ENCODE measurements at places on chromosomes 6 and 20. TPM values are rescaled to one million over a fixed set of nuclear protein-coding genes. Genes with fewer than 3 reads are reported as not detected.

Gene NFATC2
- 23.8 TPM for polyA plus RNA-seq

DNA sequence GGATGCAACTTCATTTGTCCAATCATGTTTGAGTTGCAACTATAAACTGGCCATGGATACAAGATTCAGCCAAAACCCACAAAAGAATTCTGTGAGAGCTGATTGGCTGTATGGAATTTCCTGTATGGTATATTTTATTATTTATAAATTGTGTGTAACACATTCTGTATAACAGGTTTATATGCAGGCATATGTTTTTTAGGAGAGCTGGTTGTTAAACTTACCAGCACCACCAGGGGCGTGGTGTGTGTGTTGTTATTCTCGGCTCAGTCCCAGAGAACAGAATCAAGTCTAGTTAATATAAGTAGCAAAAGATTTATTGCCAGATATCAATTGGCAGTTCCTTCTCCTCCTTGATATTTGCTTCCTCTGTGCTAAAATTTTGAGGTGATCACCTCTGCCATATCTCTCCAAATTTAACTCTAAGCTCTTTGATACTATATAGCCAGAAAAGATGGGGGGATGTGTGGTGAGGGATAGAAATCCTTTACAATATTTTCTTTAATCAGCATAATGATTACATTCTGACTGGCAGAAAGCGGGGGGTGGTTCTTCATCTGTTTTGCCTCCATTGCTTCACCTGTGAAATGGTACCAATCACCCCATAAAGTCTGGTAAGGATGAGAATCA is 22.9 kb downstream of the CNBD2 start:
- no peak for DNase-seq

GRCh38 chr20:2760952-2761305 is 39.5 kb downstream of the CPXM1 start:
- DNase-seq = no peak

Gene ACTL10
- 1.9 TPM for polyA plus RNA-seq

- no peak for DNase-seq
These were observed 59.0 kb upstream of the TPD52L1 start for GRCh38 chr6:125094563-125094962.

Gene BEND3
- 0.25 TPM for polyA plus RNA-seq

GRCh38 chr6:87257046-87257445 is 65.3 kb upstream of the SMIM8 start:
- DNase-seq = no peak

Gene LAMA2
- polyA plus RNA-seq = not detected

DNA sequence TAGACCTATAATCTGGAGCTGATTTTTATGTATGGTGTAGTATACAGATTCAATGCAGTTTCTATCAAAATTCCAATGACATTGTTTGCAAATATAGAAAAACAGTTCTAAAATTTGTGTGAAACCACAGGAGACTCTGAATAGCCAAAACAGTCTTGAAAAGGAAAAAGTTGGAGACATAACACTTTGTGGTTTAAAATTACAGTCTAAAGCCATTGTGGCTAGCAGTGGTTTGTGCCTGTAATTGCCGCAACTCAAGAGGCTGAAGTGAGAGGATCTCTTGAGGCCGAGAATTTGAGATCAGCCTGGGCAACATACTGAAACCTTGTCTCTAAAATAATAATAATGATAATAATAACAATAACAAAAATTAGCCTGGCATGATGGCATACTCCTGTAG is 213.7 kb downstream of the CDKAL1 start:
- DNase-seq = no peak

Gene LY6G6D
- not detected for polyA plus RNA-seq

DNA sequence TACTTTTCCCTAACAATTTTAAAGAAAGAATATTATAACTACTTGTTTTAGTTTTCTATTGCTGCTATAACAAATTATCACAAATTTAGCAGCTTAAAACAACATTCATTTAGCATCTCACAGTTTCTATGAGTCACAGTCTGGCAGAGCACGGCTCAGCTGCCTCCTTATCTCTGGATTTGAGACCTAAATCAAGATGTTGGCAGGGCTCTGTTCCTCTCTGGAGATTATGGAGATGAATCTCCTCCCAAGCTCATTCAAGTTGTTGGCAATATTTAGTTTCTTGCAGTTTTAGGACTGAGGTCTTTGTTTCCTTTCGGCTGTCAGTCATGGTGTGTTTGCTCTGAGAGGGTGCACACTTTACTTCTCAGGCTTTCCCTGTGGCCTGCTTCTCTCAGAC is 1065.8 kb upstream of the EYS start:
- DNase-seq = no peak

GRCh38 chr20:39880890-39881289 is 808.1 kb downstream of the MAFB start:
- no peak for DNase-seq

Gene SCUBE3
- 0.03 TPM for polyA plus RNA-seq

Gene CCN2
- polyA plus RNA-seq = not detected

DNA sequence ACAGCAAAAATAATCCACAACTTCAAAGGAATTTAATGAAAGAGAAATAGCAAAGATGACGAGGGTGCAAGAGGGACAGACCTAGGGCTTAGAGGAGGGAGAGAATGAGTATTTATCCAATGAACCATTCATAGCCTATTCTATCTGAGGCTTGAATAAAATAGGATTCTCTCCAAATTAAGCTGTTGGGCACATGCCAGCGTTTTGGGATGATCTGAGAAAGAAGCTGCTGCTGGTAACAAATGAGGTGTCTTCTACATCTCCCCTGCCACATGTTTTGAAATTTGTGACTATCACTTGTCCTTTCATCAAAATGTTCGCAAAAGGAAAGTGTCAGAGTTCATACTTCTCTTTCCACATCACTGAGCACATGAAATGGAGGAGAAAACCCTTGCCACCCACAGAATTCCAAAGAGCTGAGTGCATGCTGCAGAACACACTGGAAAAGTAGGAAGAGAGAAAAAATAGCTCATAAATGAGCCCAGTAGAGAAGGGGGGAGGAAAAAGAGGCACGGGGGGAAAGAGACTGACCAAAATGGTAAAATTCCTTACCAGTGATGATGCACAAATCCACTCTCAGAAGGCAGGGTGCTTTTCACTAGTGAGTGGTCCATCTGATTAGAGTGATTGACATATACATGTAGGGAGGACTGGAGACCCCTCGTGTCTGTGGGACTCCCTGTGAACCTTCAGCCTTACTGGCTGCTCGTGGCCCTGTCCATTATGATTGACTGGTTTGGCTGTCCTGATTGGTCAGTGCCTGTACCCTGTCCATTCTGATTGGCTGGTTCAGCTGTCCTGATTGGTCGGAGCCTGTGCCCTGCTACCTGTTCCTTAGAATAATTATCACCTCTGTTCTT is 180.5 kb downstream of the OGFRL1 start:
- DNase-seq = no peak

DNA sequence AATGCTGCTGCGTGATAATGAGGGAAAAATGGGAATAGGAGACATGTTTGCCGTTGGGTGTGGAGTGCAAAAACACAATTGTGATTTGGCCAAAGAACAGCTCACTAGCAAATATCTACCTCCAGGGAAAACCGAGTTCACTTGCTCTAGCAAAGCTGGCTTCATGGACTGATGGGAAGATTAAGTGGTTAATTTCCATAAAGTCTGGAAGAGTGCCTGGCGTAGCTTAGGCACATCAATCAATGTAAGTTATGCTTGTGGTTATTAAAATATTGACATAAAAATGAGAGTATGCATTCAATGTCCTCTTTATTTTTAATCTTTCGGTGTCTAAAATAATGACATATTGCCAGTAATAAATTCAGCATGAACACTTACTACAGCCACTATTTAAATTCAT is 267.5 kb downstream of the SMOC2 start:
- no peak for DNase-seq

GRCh38 chr6:25704001-25704400 is 50.5 kb upstream of the SLC17A4 start:
- no peak for DNase-seq

DNA sequence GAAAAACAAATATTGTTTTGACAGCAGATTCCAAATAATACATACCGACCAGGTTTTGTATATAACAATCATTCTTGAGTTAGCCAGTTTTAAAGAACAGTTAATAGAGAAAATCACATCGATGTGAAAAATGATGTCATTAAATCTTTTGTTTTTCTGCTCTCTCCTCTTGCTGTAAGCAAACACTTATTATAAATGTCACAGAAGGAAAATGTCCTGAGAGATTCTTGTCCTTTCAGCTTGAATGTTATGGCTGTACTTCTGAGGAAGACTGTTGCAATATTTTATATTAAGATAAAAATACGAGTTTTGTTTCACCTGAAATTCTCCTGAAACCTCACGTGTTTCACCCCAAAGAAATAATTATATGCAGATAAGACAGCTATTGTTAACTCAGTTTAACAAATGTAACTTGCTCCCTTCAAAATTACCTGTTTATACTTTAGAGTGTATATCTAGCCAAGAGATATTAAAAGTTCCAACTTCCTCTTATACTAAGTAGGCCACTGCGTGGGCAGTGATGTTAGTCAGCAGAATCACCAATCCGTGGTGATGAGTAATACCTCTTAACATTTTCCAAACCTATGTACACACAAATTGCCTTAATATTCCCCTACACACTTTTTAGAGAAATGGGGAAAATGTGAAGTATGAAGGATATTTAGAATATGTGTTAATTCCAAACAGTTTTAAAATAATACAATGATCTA is 1111.4 kb upstream of the CITED2 start:
- no peak for DNase-seq

GRCh38 chr6:132140189-132140588 is 189.0 kb upstream of the CCN2 start:
- no peak for DNase-seq

Gene FOXS1
- polyA plus RNA-seq = not detected

Gene THBS2
- 0.02 TPM for polyA plus RNA-seq

Gene THEMIS
- 168 TPM for polyA plus RNA-seq

DNA sequence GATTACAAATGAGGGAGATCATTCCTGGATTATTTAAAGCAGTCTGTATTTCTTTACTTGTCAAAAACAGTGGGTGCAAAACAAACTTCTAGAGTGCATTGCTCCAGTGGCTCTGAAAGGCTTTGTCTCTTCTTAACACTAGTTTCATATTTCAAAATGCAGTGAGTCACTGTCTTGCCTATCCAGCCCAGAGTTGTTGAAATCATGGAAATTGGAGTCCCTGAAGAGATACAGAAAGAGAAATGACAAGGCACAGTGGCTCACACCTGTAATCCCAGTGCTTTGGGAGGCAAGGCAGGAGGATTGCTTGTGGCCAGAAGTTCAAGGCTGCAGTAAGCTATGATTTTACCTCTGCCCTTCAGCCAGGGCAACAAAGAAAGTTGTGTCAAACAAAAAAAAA is 11.3 kb downstream of the SLC2A12 start:
- DNase-seq = no peak

DNA sequence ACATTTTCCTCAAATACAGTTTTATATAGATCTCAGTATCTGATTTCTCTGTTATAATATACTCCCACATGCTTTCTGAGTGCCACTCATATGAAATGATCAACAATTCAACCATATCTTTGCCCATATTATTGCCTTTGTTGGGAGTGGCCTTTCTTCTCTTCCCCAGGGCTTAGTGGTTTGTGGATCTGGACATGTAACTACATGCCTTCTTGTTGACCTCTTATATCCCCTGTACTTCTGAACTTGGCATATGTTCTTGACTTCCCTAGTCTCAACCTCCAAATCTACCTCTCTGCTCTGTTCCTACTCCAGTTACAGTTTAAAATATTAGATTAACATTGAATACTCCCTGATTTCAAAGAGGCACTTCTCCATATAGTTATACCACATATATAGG is 34.3 kb upstream of the PRIM2 start:
- DNase-seq = no peak

Gene TBPL1
- 41.4 TPM for polyA plus RNA-seq

DNA sequence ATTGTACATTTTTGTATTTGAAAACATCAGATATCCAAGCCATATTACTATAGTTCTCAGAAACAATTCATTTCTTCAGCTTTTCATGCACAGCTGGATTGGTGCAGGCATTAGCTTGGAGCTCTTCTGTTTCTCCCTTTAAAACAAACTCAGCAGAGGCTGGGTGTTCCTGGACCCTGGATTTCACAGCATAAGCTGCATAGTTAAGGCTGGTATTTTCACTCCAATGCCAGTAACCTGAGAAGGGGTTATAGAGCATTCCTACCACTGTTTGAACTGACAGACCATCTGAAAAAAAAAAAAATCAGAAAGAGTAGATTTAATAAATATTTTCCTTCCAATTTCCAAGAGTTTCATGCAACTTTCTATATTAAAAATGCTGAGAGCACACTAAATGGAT is 20.1 kb upstream of the FAXC start:
- DNase-seq = no peak

GRCh38 chr20:18304618-18305017 is 16.3 kb downstream of the ZNF133 start:
- no peak for DNase-seq

Gene PPIL6
- polyA plus RNA-seq = 0.63 TPM

Gene TAGAP
- polyA plus RNA-seq = 98.2 TPM

- no peak for DNase-seq
These were observed 14.0 kb downstream of the HMGN4 start for GRCh38 chr6:26552205-26552604.

- DNase-seq = no peak
These were observed 1.3 kb upstream of the VSX1 start for GRCh38 chr20:25083141-25083772.

GRCh38 chr6:33273129-33273923 is 1.5 kb downstream of the RPS18 start:
- DNase-seq = no peak

- DNase-seq = no peak
These were observed 21.4 kb downstream of the C6orf15 start for GRCh38 chr6:31090973-31091364.

DNA sequence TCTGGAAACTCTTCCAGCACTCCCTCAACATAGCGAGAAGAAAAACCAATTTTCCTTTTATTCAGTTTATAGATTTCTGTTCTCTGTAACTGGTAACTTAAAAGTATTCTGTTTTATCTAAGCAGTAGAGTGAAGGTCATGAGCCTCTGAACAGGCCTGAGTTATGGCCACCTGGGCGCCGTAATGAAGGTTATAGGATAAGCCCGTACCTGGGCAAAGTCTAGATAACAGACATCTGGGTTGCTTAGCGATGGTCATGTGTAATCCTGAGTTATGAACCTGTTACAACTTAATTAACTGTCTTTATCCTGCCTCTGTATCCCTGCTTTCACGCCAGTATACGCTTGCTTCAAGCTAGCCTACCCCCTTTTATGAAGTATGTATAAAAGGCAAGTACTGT is 13.0 kb upstream of the FAM217A start:
- no peak for DNase-seq

GRCh38 chr6:9554323-9554722 is 860.6 kb downstream of the TFAP2A start:
- DNase-seq = no peak

Gene PDYN
- polyA plus RNA-seq = not detected

DNA sequence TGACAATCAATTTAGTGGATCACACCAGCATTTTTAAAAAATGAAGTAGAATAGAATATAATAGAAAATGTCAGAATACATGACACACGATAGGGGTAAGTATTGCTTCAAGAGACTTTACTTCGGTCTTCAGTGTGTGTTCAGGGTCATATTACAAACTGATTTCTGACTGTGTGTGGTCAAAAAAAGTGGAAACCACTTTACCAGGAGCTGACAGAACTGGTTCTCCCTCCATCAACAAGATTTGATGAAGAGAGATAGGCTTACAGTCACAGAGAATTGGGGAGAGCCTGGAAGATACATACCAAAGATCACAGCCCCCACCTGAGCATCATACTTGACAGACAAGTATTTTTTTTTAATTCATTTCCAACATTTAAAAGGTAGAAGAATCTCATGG is 21.7 kb downstream of the ARMC2 start:
- no peak for DNase-seq

Gene MCCD1
- not detected for polyA plus RNA-seq

Data from naive thymus-derived CD8-positive, alpha-beta T cell (primary cell).